IPS-NIHi11 (cell line): ENCODE measurements at places on chromosomes 2 and 18.

DNA sequence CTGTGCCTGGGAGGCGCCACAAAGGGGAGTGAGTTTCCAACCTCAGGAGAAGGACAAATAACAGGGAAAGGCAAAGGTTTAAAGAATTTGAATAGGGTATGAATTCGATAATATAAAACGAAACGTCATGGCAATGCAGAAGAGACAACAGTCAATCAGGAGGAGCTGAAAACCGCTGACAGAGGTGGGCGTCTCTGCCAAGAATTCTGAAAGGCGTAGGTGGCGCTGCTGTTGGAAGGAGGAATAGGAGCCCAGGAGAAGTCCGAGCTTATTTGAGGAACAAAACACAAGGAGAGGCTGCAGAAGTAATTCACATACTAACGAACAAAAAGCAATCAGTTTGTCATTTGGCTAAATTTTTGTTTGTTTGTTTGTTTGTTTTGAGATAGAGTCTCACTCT, 485.8 kb upstream of the POU3F3 start:
- DNase-seq = no peak

DNA sequence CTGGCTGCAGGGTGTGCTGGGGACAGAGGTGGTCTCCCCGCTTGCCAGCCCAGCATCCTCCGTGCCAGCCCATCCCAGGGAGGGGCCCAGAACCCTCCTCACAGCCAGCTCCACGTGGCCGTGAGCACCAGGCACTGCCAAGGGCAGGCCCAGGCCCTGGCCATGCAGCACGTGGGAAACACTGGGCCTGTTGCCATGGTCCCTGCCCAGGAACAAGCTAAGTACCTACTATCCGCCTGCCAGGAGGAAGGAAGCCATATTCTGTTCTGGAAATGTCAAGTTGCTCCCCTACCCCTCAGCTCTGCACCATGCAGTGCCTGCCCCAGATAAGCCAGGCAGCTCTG, 250.6 kb downstream of the CYP26B1 start:
- no peak for DNase-seq

DNA sequence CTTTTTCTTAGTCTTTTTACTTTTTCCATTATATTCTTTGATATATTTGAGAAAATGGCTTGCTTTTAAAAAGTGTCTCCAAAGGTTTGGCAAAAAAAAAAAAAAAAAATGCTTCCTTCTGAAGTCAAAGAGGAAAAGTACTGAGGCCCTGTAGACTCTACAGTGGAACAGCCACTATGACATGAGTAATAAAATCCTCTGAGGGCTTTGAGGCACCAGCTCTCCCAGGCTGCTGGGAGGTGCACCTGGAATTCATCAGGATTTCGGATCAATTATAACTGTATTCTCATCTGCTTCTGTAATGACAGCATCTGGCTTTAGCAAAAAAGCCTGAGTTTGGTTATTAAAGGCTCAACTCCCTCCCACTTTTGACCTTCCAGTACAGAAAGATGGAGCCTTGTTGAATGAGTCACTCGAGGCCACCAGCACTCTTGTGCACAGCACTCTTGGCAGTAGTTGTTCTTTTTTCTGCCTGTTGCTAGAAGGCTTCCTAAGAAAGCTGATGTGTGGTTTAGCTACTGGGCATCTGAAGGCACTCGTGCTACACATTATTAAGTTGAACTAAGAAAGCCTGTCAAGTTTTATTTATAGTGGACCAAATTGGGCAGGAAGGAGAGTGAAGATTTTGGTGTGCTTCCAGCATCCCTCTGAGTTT, 131.3 kb downstream of the PRPF40A start:
- no peak for DNase-seq

GRCh38 chr2:27904405-27904665, 13.8 kb downstream of the BABAM2 start:
- DNase-seq = no peak

DNA sequence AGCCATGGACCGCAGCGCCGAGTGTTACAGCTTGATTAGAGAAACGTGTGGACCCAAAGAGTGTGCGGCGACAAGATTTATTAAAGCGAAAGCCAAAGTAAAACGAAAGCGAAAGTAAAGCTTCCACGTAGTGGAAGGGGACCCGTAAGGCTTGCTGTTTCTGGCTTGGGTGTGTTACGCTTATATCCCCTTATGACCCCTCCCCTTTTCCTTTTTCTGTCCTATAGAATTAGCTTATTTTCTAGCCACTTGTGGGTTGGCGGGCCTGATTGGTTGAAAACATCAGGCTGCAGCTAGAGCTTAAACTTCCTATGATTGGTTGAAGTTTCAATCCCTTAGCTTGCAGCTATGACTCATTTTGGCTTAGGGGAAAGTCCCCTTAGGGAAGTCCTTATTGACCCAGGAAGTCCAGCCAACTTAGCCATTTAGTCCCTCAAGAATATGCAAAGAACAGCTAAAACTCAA, 969.7 kb downstream of the DCDC2C start:
- DNase-seq = no peak

GRCh38 chr18:67268530-67268929, 248.0 kb downstream of the DSEL start:
- DNase-seq = no peak

- DNase-seq = no peak
Observed at GRCh38 chr2:181107628-181107945, 127.2 kb downstream of the UBE2E3 start.

DNA sequence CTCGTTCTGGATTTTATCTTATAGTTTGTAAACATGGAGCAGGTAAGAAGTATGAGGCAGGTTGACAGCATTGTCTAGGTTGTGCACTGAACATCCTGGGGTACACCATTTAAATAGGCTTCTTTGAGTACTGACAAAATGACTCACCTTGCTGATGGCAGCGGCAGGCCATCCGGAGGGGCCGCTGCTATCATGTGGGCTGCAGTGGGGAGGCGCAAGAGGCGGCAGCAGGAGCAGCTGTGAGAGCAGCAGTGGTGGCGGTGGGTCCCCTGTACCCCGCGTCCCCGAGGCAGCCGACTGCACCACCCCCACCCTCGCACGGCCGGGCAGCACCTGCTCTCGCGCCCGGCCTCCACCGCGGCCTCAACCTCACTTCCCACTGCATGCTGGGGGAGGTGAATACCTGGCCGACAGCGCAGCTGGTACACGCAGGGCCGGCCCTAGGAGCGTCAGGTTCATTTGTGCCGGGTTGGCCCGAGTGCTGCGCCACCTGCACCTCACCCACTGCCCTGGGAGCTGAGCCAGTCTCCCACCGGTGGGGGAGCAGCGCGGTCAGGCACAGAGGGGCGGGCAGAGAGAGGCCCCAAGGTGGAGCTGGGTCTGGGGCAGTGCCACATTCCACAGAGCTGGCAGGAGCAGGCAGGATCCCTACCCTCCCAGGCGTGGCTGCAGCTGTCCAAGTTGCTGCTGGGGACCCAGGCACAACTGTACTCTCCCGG, 154.5 kb upstream of the RBMS1 start:
- no peak for DNase-seq

DNA sequence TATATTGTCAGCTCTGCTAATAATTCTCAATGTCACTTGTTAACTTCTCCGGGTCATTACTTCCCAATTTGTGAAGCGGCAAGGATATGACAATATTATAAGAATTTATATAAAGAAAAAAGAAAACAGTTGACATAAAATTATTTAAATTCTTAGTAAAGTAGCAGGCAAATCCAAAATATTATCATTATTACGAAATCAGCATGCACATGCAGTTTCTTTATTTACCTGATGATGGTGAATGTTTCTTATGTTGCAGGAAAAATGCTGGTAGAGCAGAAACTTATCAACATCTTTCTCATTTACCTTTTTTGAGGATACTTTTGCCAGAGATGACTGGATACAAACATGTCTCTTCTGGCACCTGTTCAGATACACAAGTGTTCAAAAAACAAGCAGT, 38.1 kb downstream of the SRBD1 start:
- DNase-seq = no peak

DNA sequence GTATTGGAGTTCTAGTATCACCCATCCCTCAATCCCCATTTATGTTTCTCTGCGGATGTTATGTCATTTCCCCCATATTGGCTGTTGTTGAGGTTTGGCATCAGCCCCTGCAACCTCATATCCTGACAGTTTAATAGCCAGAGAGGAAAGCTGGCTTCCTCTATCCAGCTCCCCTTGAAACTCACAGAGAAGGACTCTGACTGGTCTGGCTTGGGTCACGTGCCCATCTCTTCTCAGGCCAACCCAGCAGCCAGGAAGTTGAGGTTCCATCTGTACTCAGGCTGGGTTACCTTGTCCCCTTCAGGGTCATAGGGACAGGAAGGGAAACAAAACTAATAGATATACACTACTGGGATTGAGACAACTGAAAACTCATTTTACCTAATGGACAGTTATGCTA, 148.0 kb upstream of the SLC14A2 start:
- no peak for DNase-seq

GRCh38 chr18:59784694-59785093, 87.5 kb upstream of the CCBE1 start:
- DNase-seq = no peak

DNA sequence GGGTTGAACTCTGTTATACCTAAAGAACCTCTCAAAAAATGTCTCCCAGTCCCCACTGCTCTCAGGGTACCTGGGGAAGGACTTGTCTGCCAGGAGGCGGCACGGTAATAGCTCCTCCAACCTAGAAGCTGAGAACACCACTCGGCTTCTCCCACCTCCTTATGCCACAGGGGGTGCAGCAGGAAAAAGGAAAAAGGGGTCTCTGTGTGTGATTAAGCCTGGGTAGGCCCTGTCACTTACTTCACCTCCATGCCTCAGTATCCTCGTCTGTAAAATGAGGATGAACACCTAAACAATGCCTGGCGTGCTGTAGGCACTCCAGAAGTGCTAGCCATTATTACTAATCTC, 76.6 kb downstream of the EMX1 start:
- DNase-seq = no peak
